GDM1 (cell line): ENCODE measurements at places on chromosomes 1 and 21.

DNA sequence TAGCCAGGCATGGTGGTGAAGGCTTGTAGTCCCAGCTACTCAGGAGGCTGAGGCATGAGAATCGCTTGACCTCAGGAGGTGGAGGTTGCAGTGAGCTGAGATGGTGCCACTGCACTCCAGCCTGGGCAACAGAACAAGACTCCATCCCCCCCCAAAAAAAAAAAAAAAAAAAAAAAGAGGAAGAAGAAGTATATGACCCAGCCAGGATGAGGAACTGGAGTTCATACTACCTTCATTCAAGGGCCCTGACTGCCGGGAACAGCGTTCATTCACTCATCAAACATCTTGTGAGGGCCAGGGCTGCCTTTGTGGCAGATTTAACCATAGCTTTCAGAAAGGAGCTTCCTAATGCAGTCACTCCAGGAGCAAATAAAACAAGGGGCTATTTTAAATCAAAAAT lies 127.6 kb downstream of the MRPS6 start:
- DNase-seq, result no peak

DNA sequence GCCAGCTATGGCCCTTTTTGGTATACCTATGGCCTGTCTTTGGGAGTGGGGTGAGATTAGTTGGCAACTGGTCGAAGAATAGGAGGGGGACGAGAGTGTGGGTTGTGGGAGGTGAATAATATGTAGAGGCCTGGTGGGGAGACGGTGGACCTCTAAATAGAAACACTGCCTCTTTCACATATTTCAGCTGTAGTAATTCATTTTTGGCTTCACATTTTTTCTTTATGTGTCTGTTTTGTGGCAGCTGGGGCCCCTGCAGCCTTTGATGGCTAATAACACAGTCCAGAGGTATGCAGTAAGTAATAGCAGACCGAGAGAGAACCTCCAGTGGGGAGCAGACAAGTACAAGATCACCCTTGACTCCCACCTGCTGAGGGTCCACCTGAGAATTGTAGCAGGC lies 75.9 kb downstream of the HLX start:
- DNase-seq, result no peak

DNA sequence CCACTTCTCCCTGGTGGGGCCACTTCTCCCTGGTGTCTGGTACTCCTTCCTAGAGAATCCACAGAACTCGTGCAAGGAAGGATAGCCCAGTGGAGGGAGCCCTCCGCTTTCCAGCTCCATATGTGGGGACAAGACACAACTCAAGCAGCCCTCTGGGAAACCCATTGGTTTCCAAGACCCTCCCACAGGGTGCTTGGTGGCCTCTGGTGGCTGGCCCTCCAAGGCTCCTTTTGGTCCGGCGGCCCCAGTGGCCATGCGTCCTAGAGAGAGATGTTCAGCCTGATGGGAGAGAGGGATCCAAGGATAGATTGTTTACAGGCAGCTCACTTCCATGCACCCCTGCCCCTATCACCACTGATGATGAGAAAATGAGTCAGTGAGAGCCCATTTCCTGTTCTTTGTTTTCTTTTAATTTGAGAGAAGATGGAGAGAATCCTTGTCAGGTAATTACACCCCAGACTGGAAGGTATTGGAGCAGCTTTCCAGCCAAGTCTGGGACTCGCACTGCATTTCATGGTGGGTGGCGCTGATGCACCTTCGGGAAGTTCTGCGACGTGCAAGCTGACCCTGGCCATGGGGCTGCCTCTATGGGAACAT lies 486.2 kb upstream of the VAMP3 start:
- DNase-seq, result no peak

GRCh38 chr1:37794372-37795339 lies 1.0 kb downstream of the MANEAL start:
- DNase-seq, result no peak

GRCh38 chr21:45507888-45508508 lies 34.2 kb downstream of the SLC19A1 start:
- no peak for DNase-seq

DNA sequence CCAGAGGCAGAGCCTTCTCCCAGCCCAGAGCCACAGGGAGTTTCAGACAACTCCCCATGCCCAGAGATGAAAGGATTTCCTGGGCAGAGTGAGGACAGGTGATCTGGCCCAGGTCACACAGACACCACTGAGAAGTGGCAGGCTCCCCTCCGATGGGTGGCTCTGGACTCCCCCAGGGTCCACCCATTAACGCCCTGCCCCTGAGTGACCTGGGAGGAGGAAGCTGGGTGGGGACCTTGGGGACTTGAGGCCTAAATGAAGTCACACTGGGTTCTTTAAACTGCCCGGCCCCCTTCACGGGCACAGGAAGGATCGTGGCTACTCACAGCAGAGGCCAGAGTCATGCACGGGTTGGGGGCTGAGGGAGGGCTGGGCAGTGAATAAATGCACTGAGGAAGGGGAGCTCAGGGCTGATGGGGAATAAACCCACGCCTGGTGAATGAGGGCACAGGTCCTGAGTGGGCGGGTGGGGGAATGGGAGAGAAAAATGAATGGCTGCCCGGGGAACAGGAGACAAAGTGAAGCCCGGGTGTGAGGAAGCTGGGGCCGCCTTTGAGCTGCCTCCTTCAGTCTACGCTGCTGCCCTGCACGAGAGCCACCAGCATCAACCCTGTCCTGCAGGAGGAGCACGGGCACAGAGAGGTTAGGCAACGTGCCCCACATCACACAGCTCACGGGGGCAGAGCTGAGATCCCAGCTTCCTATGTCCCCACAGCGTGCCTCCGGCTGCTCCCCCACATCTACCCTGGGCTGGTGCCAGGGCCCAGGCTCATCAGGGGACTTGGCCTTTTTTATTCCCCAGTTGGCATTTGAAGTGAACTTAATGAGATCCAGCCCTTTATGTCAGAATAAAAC lies 404.3 kb downstream of the MATN1 start:
- no peak for DNase-seq

GRCh38 chr1:176177764-176178163 lies 29.3 kb downstream of the COP1 start:
- no peak for DNase-seq

GRCh38 chr1:147201276-147201675 lies 23.9 kb downstream of the FMO5 start:
- no peak for DNase-seq

- no peak for DNase-seq
These were observed 151.1 kb upstream of the C8B start for GRCh38 chr1:57116871-57117270.

DNA sequence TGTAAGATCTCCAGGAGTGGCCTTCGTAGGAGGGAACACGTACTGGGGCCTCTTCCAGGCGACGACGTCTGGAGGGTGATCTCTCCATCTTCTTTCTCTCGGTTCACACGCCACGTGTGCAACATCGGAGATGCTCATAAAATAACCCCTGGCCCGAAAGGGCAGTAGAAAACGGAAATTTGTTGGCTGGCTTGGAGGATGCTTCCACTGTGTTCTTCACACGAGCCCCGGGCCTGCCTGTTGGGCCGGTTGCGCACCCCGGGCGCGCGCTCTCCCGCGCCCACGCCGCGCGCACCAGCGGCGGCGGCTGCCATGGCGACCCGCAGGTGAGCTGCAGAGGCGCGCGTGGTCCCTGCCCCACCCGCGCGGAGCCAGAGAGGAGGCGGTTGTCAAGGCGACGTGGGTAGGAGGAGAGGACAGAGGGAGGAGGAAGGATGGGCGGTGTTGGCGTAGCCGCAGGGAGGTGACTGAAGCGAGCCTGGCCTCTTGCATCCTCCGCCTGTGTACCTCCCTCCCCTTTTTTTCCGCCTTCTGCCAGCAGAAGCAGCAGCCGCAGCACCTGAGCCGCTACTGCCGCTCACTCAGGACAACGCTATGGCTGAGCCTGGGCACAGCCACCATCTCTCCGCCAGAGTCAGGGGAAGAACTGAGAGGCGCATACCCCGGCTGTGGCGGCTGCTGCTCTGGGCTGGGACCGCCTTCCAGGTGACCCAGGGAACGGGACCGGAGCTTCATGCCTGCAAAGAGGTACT lies at the start of gene ELAPOR1:
ELAPOR1 (plus strand) TSS at position 526 of the 752 bp plus-strand sequence; CDS start at position 595, 69 bp downstream.
- no peak for DNase-seq

- DNase-seq, result peak; percentile 7
These were observed 99.9 kb downstream of the C1orf94 start for GRCh38 chr1:34276606-34277005.
